ENCODE measurements at places on chromosomes 7 and 10.

GRCh38 chr10:102845352-102845902 lies 8.2 kb upstream of the CYP17A1 start:
- DNase-seq, result no peak

DNA sequence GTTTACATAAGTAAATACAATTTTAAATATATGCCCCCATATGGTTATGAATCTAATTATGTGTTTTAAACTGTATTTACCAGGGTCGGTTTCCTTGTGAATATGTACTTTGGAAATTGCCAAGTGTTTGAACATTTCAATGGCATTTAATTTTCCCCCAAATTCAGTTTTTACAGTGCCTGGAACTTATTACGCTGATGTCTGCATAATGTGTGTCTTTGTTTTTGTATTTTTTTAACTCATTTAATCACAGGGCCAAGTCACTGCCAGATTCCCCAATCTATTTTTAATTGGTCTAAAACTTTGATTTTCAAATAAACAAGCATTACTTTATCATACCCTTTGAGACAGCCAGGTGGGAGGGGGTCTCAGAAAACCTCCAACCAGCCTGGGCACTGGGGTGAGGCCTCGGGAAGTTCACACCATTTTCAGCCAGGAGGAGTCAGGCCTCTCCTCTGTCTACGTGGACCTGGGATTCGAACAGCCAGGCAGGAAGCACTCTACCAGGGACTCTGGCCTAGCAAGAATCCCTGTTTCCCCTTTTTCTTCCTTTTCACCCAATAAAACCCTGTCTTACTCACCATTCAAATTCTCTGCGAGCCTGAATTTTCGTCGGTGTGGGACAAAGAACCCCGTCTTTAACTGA lies 151.5 kb upstream of the COL1A2 start:
- DNase-seq, result no peak

DNA sequence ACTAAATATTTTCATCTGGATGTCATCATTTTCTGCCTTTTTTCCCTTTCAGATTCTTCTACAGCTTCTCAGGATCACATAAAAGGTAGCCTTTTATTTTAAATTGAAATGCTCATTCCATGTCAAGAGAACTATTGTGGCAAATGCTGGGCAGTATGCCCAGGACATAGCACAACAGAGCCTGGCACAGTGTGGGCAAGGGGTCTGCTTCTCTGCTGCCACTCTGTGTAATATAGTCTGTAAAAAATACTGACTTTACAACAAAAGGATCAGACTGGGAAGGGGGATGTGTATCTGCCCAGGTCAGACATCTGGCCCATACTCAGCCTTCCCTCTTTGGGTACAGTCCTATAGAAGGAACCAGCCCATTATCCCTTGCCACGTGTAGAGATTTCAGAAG lies 62.7 kb downstream of the CUZD1 start:
- DNase-seq, result no peak

GRCh38 chr7:39674406-39674805 lies 51.0 kb downstream of the RALA start:
- DNase-seq, result no peak

DNA sequence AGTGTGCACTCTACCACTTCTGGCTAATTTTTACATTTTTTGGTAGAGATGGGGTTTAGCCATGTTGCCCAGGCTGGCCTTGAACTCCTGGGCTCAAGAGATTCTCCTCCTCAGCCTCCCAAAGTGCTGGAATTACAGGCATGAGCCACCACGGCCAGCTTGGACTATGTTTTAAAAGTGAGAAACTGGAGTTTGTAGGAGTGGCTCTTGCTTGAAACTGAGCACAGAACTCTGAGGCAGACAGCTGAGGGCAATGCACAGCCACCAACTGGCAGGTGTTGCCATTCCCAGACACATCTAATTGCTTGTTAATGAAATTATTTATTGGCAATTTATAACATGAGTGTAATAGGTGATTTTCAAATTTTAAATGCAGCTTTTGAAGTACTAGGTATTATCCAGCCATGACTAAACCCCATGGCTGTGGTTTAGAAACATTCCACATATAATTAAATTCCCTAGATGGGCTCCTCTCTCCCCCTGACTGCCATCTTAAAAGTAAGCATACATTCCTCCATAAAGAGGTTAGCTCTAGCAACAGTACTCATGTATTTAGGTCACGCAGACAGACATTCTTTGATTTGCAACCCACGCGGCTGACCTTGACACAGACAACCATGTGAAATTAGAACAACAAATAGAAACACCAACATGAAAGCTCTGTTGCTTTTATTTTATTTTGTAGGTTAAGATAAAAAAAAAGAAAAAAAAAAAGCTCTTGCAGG lies 19.8 kb downstream of the PANK1 start:
- no peak for DNase-seq

DNA sequence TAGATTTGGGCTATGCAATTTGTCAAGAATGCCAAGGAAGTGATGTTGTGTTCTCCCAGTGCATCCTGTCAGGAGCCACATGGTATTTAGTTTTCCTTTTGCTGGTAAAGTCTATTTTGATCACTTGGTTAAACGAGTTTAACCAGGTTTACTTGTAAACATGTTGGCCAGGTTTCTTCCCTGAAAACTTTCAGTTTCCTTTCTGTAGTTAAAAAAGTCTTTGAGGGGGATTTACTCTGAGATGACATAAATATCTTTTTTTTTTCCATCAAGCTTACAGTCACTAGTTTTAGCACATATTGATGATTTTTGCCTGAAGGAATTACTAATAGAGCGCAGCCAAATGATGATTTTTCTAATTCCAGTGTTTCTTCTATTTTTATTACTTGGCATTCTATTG lies 320.5 kb downstream of the PHF14 start:
- no peak for DNase-seq

DNA sequence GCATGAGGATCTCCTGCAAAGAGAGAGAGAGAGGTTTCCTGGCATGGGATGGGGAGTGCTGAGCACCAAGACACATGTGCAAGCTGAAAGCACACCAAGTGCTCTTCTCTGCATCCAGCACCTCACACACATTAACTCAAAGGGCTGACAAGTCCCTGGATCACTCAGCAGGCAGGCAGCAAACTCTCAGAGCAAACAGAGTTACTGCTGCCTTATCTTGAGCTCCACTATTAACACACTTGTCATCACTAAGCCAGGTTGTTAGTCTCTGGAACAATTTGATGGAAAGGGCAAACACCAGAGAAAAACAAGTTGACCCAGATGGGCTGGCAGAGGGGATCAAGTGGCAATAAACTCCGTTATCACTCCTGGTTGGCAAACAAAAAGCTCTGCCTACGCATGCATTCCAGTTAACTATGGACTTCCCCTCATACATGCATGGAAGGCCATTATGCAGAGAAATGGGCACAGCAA lies 349.9 kb downstream of the KCNMA1 start:
- DNase-seq, result no peak

GRCh38 chr10:89940076-89940475 lies 238.7 kb downstream of the KIF20B start:
- no peak for DNase-seq

- DNase-seq, result no peak
Observed at GRCh38 chr10:2772816-2773631, 294.3 kb upstream of the PFKP start.
